ENCODE measurements at places on chromosomes 13 and 19.

- no peak for DNase-seq
Observed at GRCh38 chr13:48542138-48542537, 9.3 kb upstream of the RCBTB2 start.

DNA sequence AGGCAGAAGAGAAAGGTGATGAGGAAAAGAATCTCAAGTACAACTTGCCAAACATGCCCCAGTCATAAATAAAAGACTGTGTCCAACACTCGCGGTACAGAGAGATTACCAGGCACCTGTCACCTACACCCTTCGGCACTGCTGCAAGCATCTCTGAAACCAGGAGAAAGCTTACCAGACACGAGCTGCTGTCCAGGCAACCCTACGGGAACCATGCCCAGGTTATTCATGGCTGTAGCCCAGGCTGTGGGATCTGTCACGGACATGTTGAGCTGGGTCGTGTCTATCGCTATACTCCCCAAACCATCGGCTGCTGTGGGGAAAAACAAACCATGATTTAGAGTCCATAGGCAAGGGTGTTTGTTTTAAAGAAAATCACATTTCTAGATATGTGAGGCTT lies 375.0 kb downstream of the ENOX1 start:
- DNase-seq: no peak

DNA sequence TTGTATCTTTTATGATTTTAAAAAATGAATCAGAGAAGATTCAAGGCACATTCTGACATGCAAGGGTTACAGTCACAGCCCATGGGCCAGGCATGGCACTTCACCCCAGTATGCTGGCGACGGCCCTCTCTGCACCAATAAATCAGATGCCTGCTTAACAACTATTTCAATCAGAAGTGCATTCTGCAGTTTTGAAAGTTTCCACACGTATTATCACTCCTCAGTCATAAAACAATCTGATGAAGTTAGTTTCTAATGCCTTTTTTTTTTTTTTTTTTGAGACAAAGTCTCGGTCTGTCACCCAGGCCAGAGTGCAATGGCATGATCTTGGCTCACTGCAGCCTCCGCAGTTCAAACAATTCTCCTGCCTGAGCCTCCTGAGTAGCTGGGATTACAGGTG lies 28.3 kb upstream of the FFAR2 start:
- DNase-seq: no peak

- peak; percentile 77 for DNase-seq
Observed at GRCh38 chr19:3801412-3802096, 15.4 kb upstream of the MATK start.

DNA sequence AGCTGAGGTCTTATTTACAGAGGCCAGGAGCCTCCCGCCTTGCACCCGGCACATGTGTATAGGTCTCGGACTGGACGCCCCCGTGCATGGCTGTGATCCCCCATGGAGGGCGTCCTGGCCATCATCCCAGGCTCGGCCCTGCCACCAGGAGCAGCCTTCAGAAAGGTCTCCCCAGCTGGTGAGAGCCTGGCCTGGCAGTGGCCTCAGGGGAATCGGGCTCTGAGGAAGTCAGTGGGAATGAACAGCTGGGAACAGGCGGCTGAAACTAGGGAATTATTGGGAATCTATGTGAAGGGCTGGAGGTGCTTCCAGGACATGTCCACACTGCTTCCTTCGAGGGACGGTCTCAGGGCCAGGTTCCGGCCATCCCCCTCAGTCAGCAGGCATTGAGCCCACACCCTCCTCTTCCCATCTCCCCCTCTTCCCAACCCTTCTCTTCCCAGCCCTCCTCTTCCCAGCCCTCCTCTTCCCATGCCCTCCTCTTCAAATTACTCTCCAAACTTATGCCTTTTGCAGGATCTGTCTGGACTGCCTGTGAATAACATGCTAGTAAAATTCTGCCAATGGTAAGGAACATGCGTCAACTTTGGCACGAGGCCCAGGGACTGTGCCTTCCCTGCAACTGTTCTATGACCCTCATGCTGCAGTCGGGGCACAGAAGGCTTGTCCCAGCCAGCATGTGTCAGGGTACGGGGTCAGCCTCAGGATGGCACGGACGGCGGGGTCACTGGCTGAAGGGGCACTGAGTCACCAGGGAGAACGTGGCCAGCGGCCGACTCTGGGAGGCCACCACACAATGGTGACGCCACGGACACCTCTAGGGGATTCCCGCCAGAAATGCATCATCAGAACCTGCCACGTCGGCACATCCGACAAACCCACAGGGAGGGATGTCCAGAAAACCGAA lies 24.2 kb upstream of the C13orf46 start:
- DNase-seq: peak; percentile 63

DNA sequence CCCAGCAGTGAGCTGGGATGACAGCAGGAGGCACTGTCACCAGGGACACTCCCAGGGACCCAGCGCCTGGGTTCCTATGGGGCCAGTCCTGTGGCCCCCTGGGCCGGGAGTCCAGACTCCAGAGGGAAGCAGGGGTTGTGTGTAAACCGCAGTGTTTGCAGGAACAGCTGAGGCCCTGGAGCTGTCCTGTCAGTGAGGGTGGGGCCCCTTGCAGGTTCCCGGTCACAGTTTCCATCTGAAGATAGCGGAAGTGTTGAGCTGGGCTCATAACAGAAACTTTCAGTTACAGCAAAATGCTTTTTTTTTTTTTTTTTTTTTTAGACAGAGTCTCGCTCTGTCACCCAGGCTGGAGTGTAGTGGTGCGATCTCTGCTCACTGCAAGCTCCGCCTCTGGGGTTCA lies 17.7 kb upstream of the CSNK1G2 start:
- DNase-seq: no peak
